NCI-H774 (cell line): ENCODE measurements at places on chromosomes 16 and 17.

DNA sequence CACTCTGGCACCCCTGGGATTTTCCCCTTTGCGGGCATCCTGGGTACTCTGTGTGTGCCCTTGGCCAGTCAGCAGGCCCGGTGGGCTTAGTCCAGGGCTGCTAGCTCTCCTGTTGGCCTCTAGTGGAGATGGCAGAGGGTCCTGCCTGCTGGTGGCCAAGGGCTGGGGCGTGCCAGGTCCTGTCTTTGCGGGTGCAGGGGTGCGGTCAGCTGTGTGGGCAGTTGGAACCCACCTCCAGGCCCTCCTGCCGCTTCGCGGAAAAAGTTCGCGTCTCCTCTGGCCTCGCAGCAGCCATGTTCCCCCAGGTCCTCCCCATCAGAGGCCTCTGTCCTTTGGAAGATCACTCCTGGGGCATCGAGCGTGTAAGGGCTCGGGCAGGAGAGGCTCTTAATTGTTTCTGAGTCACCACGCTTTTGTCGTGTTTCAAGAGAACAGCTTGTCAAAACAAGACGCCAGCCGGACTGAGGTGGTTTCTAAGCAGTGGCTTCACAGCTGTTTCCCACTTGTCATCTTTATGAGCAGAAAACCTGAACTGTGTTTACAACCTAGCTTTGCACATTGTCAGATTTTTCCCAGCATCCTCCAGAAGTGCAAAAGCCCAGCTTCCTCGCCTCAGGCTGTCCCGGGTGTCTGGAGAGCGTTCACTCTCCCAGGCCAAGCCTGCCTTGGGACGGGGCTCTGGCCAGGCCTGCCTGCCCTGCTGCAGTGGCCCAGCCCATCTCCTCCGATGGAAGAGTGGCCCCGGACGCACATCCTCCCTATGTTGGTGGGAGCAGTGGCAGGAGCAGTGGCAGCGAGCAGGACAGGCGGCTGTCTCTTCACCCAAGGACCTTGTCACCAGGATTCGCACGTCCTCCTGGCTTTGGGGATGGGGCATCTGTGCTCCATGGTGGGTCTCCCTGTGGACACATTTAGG is 5.0 kb upstream of the DNASE1L2 start:
- DNase-seq = no peak

DNA sequence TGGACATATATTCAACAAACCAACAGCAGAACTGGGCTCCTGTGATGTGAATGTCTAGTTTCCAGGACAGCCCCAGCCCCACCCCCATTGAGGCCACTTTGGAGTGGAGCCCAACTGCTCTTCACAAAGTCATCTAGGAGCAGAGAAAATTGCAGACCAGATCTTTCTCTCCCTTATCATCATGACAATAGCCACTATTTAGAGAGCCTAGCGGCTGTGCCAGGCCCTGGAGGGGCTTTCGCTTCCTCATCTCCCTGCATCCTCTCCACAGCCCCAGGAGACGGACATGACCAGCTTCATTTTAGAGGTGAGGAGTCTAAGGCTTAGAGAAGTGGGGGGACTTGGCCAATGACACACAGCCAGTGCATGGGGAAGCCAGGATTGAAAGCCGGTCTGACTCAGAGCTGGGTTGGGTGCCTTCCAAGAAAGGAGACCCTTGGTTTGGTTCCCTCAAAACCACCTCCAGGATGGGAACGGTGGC is 1.4 kb downstream of the PRSS8 start:
- DNase-seq = no peak

DNA sequence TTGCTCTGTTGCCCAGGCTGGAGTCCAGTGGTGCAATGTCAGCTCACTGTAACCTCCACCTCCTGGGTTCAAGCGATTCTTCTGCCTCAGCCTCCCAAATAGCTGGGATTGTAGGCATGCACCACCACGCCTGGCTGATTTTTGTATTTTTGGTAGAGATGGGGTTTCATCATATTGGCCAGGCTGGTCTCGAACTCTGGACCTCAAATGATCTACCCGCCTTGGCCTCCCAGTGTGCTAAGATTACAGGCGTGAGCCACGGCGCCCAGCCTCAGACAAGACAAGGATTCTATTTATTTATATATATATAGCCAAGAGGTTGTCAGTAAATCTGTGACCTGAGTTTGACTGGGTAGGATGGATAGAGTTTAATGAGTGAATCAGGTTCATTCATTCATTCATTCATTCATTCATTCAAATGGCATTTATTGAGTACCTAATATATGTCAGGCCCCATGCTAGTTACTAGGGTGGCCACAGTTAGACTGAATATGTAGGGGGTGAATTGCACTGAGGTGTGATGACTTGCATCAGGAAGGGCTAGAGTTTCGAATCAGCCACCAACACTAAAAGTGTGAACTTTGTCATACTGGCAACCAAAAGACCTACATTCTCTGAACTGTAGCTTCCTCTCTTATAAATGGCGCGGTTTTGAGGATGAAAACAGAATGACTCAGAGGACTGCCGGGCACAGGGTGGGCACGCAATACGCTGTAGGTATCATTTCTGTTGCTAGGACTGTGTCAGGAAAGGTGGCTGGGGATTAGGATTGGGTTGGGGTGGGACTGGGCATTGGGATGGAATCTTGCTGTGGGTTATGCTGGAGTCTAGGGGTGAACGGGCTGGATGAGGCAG is 37.8 kb downstream of the ITGAE start:
- DNase-seq = no peak

- peak; percentile 83 for DNase-seq
Measured at GRCh38 chr17:38605841-38606645, at the start of gene SRCIN1. TSS of gene SRCIN1 (minus strand) at chr17:38605952. CDS start at chr17:38605705, 247 bp downstream.

- DNase-seq = peak; percentile 90
Measured at GRCh38 chr17:82592767-82593589, 55.3 kb downstream of the WDR45B start.

DNA sequence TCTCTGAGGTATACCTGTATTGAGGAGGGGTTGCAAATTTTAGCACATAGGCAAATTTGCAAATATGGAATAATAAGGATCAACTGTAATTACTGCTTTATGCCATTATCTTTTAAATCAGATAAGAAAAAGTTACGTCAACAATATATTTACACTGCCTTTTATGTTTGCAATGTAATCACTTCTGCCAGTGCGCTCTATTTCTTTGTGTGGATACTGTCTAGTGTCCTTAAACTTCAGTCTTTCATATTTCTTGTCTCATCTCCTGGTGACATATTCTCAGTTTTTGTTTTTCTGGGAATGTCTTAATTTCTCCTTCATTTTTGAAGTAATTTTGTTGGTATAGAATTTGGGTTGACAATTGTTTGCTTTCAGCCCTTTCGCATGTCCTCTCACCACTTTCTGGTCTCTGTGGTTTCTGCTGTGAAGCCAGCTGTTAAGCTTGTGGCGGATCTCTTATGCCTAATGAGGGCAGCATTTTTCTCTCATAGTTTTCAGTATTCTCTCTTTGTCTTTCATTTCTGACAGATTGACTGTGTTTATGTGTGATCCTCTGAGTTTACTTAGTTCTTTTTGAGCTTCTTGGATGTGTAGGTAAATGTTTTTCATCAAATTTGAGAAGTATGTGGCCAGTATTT is 37.6 kb upstream of the ABCC11 start:
- DNase-seq = no peak

GRCh38 chr17:21772321-21772720 is 80.0 kb downstream of the KCNJ18 start:
- no peak for DNase-seq

DNA sequence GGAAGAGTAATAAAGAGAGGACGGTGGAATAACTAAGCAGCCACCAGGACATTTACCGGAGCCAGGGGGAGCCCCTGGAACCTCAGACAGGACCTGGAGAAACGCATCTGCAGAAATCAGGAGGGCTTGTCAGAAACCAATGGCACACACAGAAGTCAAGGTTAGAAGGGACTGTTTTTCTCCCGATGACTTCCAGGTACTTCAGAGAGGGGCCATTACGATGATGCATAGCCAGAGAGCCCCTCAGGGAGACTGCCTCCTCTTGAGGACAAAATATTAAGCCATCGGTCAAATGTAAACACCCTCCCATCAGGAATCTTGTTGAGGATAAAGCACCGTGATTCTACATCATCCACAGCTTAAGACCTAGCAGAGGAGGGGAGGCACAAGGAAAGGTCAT is 333.6 kb upstream of the CDH5 start:
- DNase-seq = no peak
